ENCODE measurements at places on chromosomes 4 and X.

DNA sequence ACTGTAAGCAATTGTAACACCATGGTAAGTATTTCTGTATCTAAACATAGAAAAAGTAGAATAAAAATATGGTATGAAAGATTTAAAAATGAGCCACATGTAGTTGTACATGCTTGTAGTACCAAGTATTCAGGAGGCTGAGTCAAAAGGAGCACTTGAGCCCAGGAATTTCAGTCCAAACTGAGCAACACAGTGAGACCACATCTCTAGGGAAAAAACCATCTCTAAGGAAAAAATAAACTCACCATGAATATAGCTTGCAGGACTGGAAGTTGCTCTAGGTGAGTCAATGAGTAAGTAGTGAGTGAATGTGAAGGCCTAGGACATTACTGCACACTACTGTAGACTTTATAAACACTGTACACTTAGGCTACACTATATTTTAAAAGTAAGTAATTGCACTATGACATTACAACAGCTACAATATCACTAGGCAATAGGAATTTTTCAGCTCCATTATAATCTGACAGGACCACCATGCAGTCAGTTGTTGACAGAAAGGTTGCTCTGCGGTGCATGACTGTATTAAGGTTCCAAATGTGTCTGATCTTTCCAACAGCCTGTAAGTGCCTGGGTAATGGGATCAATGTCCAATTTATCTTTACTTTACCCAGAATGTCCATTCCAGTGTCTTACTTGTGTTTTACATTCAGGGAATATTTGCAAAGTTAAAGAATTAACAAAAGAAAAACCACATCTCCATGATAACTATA is 28.9 kb upstream of the LRBA start:
- DNase-seq: no peak

GRCh38 chr4:110886270-110886669 is 263.4 kb upstream of the PITX2 start:
- no peak for DNase-seq

DNA sequence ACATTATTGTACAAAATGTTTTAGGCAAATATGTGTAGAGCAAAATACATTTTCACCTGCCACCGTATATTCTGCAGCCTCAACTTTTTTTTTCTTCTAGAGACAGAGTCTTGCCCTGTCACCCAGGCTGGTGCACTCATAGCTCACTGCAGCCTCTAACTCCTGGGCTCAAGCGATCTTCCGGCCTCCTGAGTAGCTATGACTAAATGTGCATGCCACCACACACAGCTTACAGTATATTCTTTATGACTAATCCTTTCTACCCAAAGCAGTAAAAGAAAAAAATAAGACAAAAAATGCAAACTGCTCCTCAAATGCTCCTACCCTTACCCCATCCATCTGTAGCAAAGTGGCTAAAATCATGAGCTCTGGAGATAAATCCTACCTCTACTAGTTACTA is 426.3 kb downstream of the KCNIP4 start:
- DNase-seq: no peak

GRCh38 chrX:137891431-137891830 is 325.5 kb downstream of the ZIC3 start:
- DNase-seq: no peak

DNA sequence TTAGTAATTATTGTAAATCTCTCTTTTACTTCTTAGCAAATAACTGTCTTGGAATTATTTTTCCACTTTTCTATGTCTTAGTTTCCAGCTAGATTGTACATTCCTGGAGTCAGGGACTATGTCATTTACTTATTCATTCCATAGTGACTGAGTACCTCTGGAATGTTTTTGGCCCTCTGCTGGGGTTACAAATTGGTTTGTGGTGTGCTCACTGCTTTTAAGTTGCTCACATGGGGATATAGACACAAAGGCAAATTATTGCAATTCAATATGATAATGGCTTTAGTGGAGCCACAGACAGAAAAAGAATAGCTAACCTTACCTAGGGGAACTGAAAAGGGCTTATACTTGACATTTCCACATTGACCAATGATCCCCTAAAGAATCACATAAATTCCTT is 63.7 kb upstream of the PDGFRA start:
- no peak for DNase-seq

- no peak for DNase-seq
Measured at GRCh38 chr4:182569561-182569960, 326.4 kb downstream of the TENM3 start.

DNA sequence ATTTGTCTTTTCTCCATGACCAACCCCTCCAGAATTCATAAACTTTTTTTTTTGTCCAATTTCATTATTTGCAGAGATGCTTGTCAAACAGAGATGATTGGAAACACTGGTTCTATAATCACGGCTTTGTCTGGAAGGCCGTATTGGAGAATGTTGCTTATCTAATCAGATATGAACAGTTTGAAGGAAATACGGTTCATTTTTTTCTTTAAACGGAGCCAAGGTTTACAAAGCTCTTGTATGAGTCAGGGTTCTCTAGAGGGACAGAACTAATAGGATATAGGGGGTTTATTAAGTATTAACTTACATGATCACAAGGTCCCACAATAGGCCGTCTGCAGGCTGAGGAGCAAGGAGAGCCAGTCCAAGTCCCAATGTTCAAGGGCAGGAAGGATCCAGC is 1415.8 kb downstream of the C4orf33 start:
- DNase-seq: no peak

GRCh38 chr4:170414961-170415360 is 325.2 kb upstream of the AADAT start:
- no peak for DNase-seq

GRCh38 chr4:151841107-151841506 is 80.3 kb upstream of the GATB start:
- DNase-seq: no peak

DNA sequence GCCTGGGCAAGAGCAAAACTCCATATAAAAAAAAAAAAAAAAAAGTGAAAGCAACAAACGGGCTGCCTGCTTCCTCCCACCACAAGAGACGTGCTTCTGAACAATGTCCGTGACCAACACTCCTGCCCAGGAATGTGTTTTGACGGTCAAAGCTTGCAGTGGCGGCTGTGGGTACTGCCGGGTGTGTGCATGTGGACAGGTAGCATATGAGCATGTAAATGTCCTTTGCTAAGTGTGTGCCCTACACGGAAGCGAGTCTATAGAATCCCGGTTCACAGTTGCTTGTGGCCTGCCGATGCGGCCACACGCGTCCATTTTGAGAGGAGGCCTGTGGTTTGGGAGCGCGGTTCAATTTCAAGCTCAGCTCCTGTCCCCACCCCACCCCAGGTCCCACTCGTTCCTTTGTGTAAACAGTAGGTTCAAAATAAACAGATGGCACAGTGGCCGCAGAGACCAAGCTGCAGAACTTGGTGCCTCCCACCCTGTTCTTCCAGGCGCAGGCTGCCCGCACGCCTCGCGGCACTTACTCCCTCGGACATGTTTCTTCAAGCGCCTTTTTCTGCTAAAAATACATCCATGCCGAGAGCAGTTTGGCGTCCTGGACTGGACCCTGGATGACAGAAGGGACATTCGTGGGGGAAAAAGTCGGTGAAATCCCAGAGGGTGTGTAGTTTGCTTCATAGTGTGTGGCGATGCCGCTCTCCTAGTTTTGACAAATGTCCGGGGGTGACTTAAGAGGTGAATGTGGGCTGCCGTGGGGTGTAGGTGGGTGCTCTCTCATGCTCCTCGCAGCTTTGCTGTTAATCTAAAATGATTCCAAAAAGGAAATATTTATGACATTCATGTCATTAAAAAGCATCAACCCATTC is 11.5 kb upstream of the NKX1-1 start:
- DNase-seq: no peak

- no peak for DNase-seq
Measured at GRCh38 chr4:110640576-110640975, 17.7 kb upstream of the PITX2 start.

DNA sequence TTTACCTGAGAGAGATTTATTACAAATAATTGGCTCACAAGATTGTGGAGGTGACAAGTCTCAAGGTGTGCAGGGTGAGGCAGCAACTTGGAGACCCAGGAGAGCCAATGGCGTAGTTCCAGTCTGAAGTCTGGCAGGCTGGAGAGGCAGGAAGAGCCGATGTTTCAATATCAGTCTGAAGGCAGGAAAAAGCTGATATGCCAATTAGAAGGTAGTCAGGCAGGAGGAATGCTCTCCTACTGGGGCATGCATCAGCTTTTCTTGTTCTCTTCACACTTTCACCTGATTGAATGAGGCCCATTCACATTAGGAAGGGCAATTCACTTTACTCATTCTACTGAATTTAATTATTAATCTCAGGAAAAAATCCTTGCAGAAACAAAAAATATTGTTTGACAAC is 1351.7 kb upstream of the ADGRL3 start:
- no peak for DNase-seq

DNA sequence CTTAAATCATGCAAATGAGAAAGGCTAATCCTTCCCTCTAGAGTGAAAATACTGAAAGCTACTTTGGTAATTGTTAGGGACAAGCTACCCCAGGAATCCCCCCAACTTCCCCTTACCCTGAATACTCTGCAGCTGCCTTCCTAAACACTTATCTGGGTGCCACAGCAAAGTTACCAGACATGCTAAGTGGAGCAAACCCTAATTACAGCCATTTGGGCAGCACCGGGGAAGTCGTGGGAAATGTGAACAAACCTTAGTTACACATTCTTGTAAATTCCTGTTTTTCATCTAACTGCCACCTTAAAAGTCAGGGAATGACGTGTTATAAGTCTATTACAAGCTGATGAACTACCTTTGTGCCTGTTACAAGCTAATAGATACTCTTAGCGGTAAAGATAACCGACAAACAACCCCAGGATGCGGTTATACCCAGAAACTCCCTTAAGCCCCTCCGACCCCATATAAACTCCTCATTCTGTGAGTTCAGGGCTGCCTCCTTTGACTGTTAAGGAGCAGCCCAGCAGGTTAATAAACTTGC is 66.0 kb upstream of the PLAC8 start:
- no peak for DNase-seq

DNA sequence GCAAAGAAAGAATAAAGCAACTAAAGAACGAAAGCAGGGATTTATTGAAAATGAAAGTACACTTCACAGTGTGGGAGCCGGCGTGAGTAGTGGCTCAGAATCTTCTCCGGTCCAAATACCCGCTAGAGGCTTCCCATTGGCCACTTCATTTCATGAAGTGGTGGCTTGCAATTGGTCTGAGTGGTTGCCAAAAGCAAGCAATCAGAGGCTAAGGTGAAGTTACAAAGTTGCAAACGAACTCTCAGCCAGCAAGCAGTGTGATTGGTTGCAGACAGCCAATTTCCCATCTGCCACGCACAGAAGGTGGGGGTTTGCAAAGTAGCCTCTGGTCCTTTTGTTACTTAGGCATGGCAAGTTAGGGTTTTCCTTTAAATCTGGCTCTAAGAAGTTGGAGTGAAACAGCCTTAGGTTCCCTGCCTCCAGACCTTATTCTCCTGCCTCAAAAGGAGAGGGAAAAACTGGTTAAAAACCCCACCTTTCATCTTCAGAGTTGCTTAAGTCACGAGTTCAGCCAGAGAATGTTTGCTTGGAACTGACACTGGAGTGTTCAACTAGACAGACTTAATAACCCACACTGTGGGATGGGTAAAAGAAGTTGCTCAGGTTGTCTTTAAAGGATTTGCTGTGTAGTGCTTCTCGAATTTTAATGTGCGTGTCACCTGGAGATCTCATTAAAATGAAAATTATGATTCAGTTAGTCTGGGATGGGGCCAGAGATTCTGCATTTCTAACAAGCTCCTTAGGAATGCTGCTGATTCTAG is 6.9 kb upstream of the CLOCK start:
- DNase-seq: no peak

- no peak for DNase-seq
Measured at GRCh38 chr4:1293991-1294390, 4.3 kb downstream of the MAEA start.

DNA sequence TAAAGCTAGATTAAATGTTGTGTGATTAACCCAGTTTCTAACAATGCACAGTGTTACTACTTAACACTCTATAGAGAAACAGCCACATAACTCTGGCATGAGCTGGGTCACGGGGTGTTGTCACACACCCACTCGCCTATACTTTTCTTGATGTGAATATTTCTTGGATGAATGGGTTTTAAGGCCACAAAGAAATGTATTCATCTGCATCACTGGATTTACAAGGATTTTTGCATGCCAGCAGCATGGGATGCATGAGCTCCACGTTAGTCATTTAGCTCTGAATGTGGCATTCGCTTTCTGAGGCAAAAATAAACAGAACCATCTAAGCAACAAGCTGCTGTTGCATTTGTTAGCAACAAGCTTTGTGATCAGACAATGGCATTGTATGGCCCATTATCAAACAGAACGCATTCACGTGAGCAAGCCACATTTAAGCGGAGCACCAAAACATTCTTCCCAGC is 89.7 kb downstream of the LRP2BP start:
- no peak for DNase-seq

- no peak for DNase-seq
Measured at GRCh38 chr4:77820649-77821561, 1.7 kb upstream of the CNOT6L start.

GRCh38 chr4:187414716-187415115 is 580.9 kb upstream of the ZFP42 start:
- no peak for DNase-seq

DNA sequence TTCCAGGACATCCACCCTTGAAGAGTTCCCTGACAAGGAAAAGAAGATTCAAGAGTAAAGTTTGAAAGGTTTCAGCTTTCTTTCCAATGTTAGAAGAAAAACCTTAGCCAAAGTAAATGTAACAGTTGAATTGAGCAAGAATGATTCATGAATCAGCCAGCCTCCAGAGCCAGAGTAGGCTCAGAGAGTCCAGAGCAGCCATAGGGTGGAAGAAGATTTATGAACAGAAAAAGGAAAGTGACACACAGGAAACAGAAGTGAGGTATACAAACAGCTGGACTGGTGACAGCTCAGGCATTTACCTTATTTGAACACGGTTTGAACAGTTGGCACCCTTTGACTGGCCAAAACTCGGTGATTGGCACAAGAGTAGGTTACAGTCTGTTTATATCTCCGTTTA is 63.2 kb downstream of the QDPR start:
- DNase-seq: no peak

DNA sequence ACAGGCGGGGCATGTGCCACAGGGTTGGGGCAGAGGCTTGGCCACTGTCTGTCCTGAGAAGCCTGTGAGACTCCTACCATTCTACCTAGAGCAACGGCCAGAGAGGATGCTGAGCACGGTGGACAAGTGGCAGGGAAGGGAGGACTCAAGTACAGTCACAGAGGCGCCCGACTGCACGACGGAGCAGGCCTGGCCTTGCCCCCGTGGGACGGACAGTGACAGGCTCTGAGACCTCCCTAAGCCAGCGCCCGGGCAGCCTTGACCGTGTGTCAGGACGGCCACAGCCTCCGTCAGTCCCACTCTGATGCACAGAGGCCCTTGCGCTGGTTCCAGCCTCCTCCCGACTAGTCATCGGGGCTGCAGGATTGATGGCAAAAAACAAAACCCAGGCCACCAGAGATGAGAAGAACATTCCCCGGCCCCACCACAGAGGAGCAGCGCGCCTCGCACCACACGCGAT is 36.7 kb upstream of the MXD4 start:
- DNase-seq: no peak

DNA sequence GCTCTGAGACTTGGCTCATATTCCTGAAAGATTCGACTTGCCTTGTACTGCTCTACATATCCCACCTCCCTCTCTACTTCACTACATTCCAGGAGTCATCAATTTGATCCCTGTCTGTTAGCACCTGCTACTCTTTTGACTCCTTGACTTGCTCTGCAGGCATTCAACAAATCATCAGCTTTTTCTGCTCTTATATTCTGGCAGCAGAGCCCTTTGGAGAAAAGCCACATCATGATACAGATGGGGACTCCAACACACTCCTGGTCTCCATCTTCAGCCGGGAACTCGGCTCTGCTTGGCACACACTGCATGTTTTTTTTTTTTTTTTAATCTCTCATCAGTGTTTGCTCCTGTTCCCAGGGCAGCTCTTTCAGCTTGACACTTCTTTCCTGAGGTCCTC is 293.2 kb upstream of the LCORL start:
- DNase-seq: no peak

GRCh38 chr4:151473521-151474097 is 64.6 kb downstream of the FHIP1A start:
- no peak for DNase-seq

Measured in activated CD4-positive, alpha-beta T cell treated with anti-CD3 and anti-CD28 coated beads for 4 hours (primary cell).